Endothelial cell (in vitro differentiated cells): ENCODE measurements at places on chromosomes 2 and 18. TPM values are rescaled to one million over a fixed set of nuclear protein-coding genes. Genes with fewer than 3 reads are reported as not detected.

Gene PMAIP1
- total RNA-seq = 3.2 TPM

Gene ING5
- 19.9 TPM for total RNA-seq

Gene ARHGAP25
- 4.6 TPM for total RNA-seq

Gene CD8B
- total RNA-seq = not detected

Gene NPAS2
- 70.1 TPM for total RNA-seq

Gene STARD6
- 0.54 TPM for total RNA-seq

Gene CCDC68
- 0.87 TPM for total RNA-seq

Gene RAB3GAP1
- 28.0 TPM for total RNA-seq

Gene UGT1A9
- total RNA-seq = not detected

Gene ITPRIPL1
- total RNA-seq = 1.8 TPM

Gene VRK2
- 18.3 TPM for total RNA-seq

Gene KATNAL2
- total RNA-seq = 7.9 TPM

Gene BOK
- total RNA-seq = 110 TPM

Gene SPATA3
- not detected for total RNA-seq

Gene GALR1
- not detected for total RNA-seq

Gene CPO
- not detected for total RNA-seq

Gene IL18RAP
- total RNA-seq = not detected

Gene PROC
- total RNA-seq = not detected

Gene GRHL1
- total RNA-seq = 1.7 TPM

Gene QPCT
- 50.6 TPM for total RNA-seq

Gene SERPINB3
- total RNA-seq = not detected

Gene PLEK
- total RNA-seq = not detected

Gene CD207
- 0.74 TPM for total RNA-seq

Gene GPR75
- total RNA-seq = 5.1 TPM

Gene C2orf15
- 0.26 TPM for total RNA-seq

Gene ANO7
- total RNA-seq = 16.1 TPM

Gene C2orf76
- 10.8 TPM for total RNA-seq

Gene GLI2
- 1.2 TPM for total RNA-seq

Gene ZNF516
- total RNA-seq = 83.2 TPM

Gene FAM124B
- 269 TPM for total RNA-seq

Gene TUBB8B
- 1.4 TPM for total RNA-seq

Gene SERPINB4
- 0.41 TPM for total RNA-seq

Gene ASPRV1
- 0.87 TPM for total RNA-seq

Gene RAB1A
- total RNA-seq = 160 TPM

Gene RAB17
- 1.5 TPM for total RNA-seq

Gene LRRC30
- total RNA-seq = not detected
